ENCODE measurements at places on chromosomes 16 and 17. TPM values are rescaled to one million over a fixed set of nuclear protein-coding genes. Genes with fewer than 3 reads are reported as not detected.
A peak's percentile ranks its signal among the peaks of the same experiment; 100 is the strongest.

GRCh38 chr16:74868501-74868900 is 93.9 kb upstream of the FA2H start:
- peaks cover 2% of the 10 kb centered on the region for H3K36me3 ChIP-seq
- peak overlapping the region; percentile 26 for H3K27ac ChIP-seq
- no peaks in the 10 kb centered on the region for H3K27me3 ChIP-seq
- DNase-seq: no peak

- H3K27ac ChIP-seq: no peak overlapping the region
- no peaks in the 10 kb centered on the region for H3K36me3 ChIP-seq
- H3K27me3 ChIP-seq: no peaks in the 10 kb centered on the region
- no peak for DNase-seq
- H3K4me1 ChIP-seq: peaks cover 3% of the 10 kb centered on the region
Observed at GRCh38 chr17:1580979-1581676, 18.5 kb upstream of the PITPNA start.

DNA sequence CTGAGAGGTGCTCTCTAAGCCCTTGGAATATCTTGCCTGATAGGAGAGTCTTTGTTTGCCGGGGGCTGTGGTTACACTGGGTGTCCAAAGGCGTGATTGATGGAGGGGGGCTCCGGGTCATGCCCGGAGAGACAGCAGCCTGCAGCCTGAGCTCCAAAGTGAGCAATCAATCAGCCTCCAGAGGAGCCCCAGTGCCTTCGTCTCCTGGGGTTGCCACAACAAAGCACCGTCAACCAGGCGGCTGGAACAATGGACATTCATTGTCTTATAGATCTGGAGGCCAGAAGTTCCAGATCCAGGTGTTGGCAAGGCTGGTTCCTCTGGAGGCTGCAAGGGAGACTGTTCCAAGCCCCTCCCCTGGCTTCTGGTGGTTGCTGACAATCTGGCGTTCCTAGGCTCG is 24.0 kb upstream of the GINS2 start:
- peaks cover 15% of the 10 kb centered on the region for H3K27me3 ChIP-seq
- no peak overlapping the region for H3K4me3 ChIP-seq
- DNase-seq: no peak
- H3K4me1 ChIP-seq: peaks cover 8% of the 10 kb centered on the region

- H3K27me3 ChIP-seq: peaks cover 43% of the 10 kb centered on the region
- peaks cover 9% of the 10 kb centered on the region for H3K4me1 ChIP-seq
- H3K27ac ChIP-seq: peak overlapping the region; percentile 39
- no peaks in the 10 kb centered on the region for H3K36me3 ChIP-seq
- no peak for DNase-seq
- H3K4me3 ChIP-seq: peak overlapping the region; percentile 70
Observed at GRCh38 chr17:77280304-77281121, 139.7 kb downstream of the SEC14L1 start.

DNA sequence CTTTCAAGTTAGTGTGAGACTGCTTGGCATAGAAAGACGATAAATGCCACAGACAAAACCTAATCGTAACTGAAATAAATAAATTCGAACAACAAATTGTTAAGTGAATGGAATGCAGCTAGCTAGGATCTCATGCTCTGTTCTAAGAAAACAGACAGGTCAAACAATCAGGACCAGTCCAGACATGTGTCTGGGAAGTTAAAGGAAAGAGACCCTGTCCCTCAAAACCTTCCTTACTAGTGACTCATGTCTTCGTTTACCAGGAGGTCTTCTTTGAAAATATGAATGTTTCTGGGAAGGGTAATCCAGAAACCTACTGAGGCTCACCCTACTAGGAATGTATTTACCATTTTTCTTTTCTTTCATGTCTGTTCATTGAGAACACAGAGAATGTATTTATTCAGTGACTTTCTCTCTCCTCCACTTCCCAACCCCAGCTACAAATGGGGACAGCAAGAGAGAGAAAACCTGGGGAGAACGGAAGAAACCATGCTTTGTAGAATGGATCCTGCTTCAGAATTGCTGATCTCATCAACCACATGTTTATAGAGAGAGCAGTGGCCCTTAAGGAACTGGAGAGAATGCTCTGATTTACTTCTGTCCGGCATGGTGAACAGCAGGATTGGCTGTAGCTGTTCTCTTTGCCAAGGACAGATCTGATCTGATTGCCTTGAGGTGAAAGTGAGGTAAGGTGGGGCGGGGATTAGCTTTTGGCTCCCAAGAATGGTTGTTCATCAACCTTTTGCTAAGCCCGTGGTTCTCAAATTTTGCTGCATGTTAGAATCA is 39.4 kb upstream of the DHX8 start:
- no peaks in the 10 kb centered on the region for H3K36me3 ChIP-seq
- no peak overlapping the region for H3K27ac ChIP-seq
- no peak for DNase-seq
- H3K4me3 ChIP-seq: no peak overlapping the region

DNA sequence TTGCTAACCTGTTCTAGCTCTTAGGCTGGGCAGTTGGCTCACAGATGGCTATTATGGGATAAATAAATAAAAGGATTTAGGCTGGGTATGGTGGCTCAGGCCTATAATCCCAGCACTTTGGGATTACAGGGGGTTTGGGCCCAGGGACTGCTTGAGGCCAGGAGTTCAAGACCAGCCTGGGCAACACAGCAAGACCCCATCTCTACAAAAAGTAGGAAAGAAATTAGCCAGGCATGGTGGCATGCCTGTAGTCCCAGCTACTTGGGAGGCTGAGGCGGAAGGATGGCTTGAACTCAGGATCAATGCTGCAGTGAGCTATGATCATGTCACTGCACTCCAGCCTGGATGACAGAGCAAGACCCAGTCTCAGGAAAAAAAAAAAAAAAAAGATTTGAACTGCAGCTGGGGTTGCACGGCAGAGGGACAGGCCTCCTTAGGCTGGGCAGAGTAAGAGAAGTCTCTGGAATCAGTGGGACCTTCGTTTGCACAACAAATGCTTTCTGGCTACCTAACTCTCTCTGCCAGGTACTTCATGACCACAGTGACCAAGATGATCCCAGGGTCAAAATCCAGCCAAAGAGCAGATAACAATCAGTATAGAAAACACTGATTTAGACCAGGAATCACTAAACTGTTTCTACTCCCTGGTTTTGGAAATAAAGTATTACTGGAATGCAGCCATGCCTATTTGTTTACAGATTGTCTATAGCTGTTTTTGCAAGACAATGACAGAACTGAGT is 6.8 kb downstream of the RUSF1 start:
- H3K27me3 ChIP-seq: no peaks in the 10 kb centered on the region
- no peak for DNase-seq
- no peaks in the 10 kb centered on the region for H3K36me3 ChIP-seq
- no peak overlapping the region for H3K27ac ChIP-seq
- H3K4me1 ChIP-seq: peaks cover 18% of the 10 kb centered on the region

- H3K27ac ChIP-seq: no peak overlapping the region
- no peak overlapping the region for H3K4me3 ChIP-seq
- H3K4me1 ChIP-seq: peaks cover 6% of the 10 kb centered on the region
- H3K36me3 ChIP-seq: no peaks in the 10 kb centered on the region
Observed at GRCh38 chr17:79073706-79074088, 927 bp upstream of the ENGASE start.

- H3K4me1 ChIP-seq: peaks cover 29% of the 10 kb centered on the region
- peak overlapping the region; percentile 100 for H3K27ac ChIP-seq
- peaks cover 39% of the 10 kb centered on the region for H3K36me3 ChIP-seq
- no peaks in the 10 kb centered on the region for H3K27me3 ChIP-seq
- no peak for DNase-seq
Observed at GRCh38 chr16:30184096-30184890, 891 bp downstream of the CORO1A start.

- peaks cover 37% of the 10 kb centered on the region for H3K4me1 ChIP-seq
- peaks cover 3% of the 10 kb centered on the region for H3K27me3 ChIP-seq
- no peak for DNase-seq
- no peaks in the 10 kb centered on the region for H3K36me3 ChIP-seq
- H3K27ac ChIP-seq: peak overlapping the region; percentile 71
- H3K4me3 ChIP-seq: peak overlapping the region; percentile 69
Observed at GRCh38 chr16:85947230-85948137, 48.5 kb downstream of the IRF8 start.

The HSF4 gene
- total RNA-seq: 76.8 TPM

The FAM83G gene
- total RNA-seq: 8.3 TPM

The C1QTNF8 gene
- total RNA-seq: not detected
